Stimulated activated memory B cell treated with anti-CD40 and anti-IgM and Interleukin-4, amounts not matched to agents 10 μg/mL and 1 μg/mL and 100 μg/mL, for 72 hours (primary cell): ENCODE measurements at places on chromosomes 12 and 14.
A peak's percentile ranks its signal among the peaks of the same experiment; 100 is the strongest.

- no peak overlapping the region for H3K27ac ChIP-seq
- H3K36me3 ChIP-seq = peaks cover 69% of the 10 kb centered on the region
- ATAC-seq = no peak
- H3K4me1 ChIP-seq = peaks cover 9% of the 10 kb centered on the region
- H3K27me3 ChIP-seq = no peaks in the 10 kb centered on the region
These were observed 55.7 kb downstream of the ANAPC7 start for GRCh38 chr12:110347767-110348166.

- H3K4me3 ChIP-seq = no peak overlapping the region
- no peak overlapping the region for H3K27ac ChIP-seq
- no peaks in the 10 kb centered on the region for H3K36me3 ChIP-seq
- no peaks in the 10 kb centered on the region for H3K27me3 ChIP-seq
These were observed 112.0 kb upstream of the CLEC14A start for GRCh38 chr14:38367922-38368321.

DNA sequence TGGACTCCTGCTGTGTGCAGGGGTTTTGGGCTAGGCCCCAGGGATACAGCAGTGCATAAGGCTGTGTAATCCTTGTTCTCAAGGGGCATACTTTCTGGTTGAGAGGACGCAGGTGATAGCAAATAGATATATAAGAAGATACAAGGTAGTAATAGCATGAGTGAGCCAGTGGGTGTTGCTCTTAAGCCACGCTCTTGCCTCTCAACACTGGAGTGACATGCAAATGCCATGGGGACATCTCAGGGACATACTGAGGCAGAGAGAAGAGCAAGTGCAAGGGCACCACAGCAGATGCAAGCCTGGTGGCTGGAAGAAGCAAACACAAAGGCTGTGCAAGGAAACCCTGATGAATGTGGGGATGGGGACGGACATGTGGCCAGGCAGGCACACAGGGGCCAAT, 223.3 kb downstream of the CHST11 start:
- peak; percentile 64 for ATAC-seq
- H3K27ac ChIP-seq = peak overlapping the region; percentile 47
- H3K4me1 ChIP-seq = peaks cover 77% of the 10 kb centered on the region
- H3K36me3 ChIP-seq = peaks cover 32% of the 10 kb centered on the region

DNA sequence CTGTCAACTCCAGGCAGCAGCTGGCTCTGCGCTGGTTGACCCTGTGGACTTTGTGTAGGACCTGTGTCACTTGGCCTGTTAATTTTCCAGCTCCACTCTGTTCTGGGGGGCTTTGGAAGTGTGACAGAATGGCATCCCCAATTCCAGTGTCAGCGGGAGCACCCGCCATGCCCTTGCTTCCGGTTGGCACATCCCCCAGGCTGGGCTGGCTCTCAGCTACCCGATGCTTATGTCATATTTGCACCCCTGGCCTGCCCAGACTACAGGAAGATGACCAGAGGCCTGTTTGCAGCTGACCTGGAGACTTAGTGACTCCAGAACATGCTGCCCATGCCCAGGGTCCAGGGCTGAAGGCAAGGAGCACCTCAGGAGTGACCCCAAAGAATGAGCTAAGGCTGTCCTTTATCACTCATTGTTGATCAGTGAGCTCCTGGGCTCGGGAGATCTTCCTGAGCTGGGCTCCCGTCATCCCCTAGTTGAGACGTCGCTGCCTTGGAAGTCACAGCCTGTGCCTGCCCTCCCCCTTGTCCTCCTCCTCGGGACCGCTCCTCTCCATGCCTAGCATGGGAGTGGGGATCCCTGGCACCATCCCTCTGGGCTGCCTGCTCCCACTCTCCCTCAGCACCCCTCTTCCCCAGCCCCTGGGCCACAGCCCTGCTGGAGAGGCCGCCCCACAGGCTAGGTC, 163.4 kb upstream of the RTL1 start:
- H3K27ac ChIP-seq = no peak overlapping the region
- H3K4me1 ChIP-seq = no peaks in the 10 kb centered on the region
- no peak overlapping the region for H3K4me3 ChIP-seq
- ATAC-seq = no peak
- H3K36me3 ChIP-seq = no peaks in the 10 kb centered on the region

- H3K36me3 ChIP-seq = no peaks in the 10 kb centered on the region
- peaks cover 12% of the 10 kb centered on the region for H3K27me3 ChIP-seq
- H3K4me3 ChIP-seq = no peak overlapping the region
- H3K4me1 ChIP-seq = no peaks in the 10 kb centered on the region
These were observed 44.1 kb downstream of the PRIMA1 start for GRCh38 chr14:93744176-93744575.

DNA sequence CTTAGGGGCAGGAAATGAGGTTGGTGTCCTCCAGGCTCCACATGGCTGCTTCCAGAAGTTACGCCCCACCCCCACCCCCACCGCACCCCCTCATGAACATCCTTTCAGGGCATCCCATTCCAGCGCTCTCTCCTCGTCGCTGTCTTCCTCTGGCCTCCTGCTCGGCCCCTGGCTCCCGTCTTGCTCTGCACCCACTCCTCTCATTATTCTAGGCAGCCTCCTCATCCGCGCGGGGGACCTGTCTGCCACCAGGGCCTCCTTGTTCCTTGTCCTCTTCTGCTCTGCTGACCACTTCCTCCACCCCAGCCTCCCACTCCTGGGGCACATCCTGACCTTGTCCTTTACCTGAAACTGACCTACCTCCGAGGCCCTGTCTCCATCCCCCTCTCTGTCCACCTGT, 29.8 kb upstream of the PLEKHG6 start:
- H3K36me3 ChIP-seq = no peaks in the 10 kb centered on the region
- no peak overlapping the region for H3K27ac ChIP-seq
- H3K4me3 ChIP-seq = peak overlapping the region; percentile 10
- H3K4me1 ChIP-seq = peaks cover 12% of the 10 kb centered on the region
- no peak for ATAC-seq

DNA sequence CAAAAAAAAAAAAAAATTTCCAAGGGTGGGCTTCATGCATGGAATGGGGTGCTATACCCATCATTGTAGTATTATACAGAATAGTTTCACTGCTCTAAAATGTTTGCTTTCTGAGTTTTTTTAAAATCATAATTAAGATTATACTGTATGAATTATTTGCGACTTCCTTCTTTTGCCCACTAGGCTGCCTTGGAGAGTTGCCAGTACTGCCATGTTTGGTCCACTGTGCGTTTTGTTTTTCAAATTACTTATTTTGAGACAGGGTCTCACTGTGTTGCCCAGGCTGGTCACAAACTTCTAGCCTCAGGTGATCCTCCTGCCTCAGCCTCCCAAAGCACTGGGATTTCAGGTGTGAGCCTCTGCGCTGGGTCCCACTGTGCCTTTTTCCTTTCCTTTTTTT, 19.9 kb downstream of the PLBD2 start:
- no peaks in the 10 kb centered on the region for H3K4me1 ChIP-seq
- H3K36me3 ChIP-seq = peaks cover 51% of the 10 kb centered on the region
- no peak for ATAC-seq
- no peak overlapping the region for H3K4me3 ChIP-seq

GRCh38 chr12:117968826-117969659, at the start of gene KSR2:
Gene KSR2, minus strand, starts transcription at chr12:117968990. Its CDS starts 735 bp downstream, at chr12:117968255.
- H3K27ac ChIP-seq = peak within 1 kb of the TSS; percentile 42
- peaks cover 61% of the 10 kb centered on the region for H3K27me3 ChIP-seq
- peak; percentile 72 for ATAC-seq
- H3K4me3 ChIP-seq = peak within 1 kb of the TSS; percentile 74
- H3K36me3 ChIP-seq = no peaks in the 10 kb centered on the region

- H3K4me1 ChIP-seq = no peaks in the 10 kb centered on the region
- no peak overlapping the region for H3K4me3 ChIP-seq
- no peak overlapping the region for H3K27ac ChIP-seq
- no peaks in the 10 kb centered on the region for H3K27me3 ChIP-seq
- H3K36me3 ChIP-seq = peaks cover 4% of the 10 kb centered on the region
- ATAC-seq = no peak
These were observed 53.4 kb downstream of the PLBD1 start for GRCh38 chr12:14514154-14514842.

DNA sequence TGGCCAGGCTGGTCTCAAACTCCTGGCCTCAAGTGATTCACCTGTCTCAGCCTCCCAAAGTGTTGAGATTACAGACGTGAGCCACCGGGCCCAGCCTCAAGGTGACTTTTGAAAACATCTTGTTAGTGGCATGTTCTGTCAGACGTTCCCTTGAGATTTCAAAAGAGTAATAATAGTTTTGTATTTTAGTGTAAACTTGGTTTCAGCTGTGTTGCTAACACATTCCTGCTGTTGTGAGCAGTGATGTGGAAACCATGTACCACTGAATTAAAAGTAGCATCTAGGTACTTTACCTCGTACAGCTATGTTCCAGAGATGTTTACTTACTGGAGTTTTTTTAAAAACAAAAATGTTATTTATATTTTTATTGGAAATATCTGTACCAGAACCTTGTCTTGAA, 111.3 kb downstream of the AEBP2 start:
- ATAC-seq = no peak
- peaks cover 34% of the 10 kb centered on the region for H3K36me3 ChIP-seq
- no peak overlapping the region for H3K4me3 ChIP-seq
- no peak overlapping the region for H3K27ac ChIP-seq
- H3K27me3 ChIP-seq = no peaks in the 10 kb centered on the region
- H3K4me1 ChIP-seq = no peaks in the 10 kb centered on the region

GRCh38 chr12:123445388-123446332, 9.2 kb upstream of the RILPL2 start:
- H3K36me3 ChIP-seq = no peaks in the 10 kb centered on the region
- peak overlapping the region; percentile 94 for H3K27ac ChIP-seq
- peak overlapping the region; percentile 65 for H3K4me3 ChIP-seq
- peaks cover 51% of the 10 kb centered on the region for H3K4me1 ChIP-seq
- H3K27me3 ChIP-seq = no peaks in the 10 kb centered on the region
- ATAC-seq = peak; percentile 75

GRCh38 chr12:120799243-120800045, 73.8 kb downstream of the ACADS start:
- H3K4me3 ChIP-seq = no peak overlapping the region
- no peaks in the 10 kb centered on the region for H3K27me3 ChIP-seq
- H3K36me3 ChIP-seq = peaks cover 42% of the 10 kb centered on the region
- H3K4me1 ChIP-seq = peaks cover 51% of the 10 kb centered on the region
- no peak for ATAC-seq

DNA sequence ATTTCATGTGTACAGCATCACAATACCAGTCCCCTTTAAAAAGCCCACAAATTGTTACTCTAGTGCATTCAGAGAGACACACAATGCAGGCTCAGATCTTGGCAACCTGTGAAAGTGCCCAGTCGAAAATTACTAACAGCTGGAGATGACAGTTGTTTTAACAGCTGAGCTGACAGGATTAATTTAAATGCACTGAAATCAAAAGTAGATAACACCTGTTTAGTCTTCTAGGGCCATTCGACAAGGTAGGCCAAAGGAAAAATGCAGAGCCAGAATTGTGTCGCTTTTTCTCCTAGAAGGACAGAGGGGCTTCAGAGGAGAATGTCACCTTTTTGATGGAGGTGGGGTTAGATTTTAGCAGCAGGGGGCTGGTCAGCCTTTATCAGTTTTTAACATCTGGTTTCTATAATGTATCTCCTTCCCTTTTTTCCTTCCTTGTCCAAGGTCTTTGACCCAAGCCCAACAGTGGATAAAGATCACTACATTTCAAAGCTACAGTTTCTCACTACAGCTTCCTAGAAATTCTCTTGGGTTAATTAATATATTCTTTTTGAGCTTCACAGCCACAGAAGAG, 139.1 kb downstream of the SOX5 start:
- no peak overlapping the region for H3K27ac ChIP-seq
- no peaks in the 10 kb centered on the region for H3K36me3 ChIP-seq
- no peak for ATAC-seq
- H3K4me3 ChIP-seq = no peak overlapping the region
- no peaks in the 10 kb centered on the region for H3K27me3 ChIP-seq
- H3K4me1 ChIP-seq = no peaks in the 10 kb centered on the region

DNA sequence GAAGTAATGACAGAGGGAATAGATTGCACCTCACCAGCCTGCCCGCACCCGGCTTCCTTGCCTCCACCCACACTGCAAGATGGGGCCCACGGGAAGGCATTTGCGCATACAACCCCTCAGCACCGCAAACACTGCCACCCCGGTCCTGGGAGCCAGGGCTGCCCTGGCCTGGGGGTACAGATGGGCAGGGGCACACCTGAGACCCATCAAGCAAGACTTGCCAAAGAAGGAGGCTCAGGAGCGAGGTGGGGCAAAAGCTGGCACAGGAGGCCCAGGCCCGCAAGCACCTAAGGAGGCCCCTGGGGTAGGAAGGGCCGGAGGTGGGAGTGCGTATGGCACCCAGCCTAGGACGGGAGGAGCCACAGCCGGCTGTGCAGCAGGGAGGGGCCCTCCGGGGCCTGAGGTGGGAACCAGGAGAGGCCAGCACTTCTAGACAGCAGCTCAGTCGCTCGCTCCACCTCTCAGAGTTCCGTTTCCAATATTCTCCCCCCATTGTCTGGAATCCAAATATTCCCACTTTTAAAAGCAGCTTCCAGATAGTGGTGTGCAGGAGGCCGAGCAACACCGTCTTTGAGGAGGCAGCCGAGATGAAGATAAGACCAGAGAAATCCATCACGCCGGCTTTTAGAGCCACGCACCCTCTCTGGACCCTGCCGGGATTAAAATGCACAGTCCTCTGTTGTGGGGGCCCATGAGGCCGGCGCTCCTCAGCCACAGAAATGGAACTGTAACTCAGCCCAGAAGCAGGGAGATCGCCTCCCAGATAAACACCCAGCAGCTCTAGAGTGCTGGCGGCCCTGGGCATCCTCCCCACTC, 12.2 kb upstream of the C14orf180 start:
- ATAC-seq = no peak
- H3K4me1 ChIP-seq = peaks cover 12% of the 10 kb centered on the region
- H3K27ac ChIP-seq = no peak overlapping the region
- no peaks in the 10 kb centered on the region for H3K36me3 ChIP-seq
- no peak overlapping the region for H3K4me3 ChIP-seq
- peaks cover 68% of the 10 kb centered on the region for H3K27me3 ChIP-seq

DNA sequence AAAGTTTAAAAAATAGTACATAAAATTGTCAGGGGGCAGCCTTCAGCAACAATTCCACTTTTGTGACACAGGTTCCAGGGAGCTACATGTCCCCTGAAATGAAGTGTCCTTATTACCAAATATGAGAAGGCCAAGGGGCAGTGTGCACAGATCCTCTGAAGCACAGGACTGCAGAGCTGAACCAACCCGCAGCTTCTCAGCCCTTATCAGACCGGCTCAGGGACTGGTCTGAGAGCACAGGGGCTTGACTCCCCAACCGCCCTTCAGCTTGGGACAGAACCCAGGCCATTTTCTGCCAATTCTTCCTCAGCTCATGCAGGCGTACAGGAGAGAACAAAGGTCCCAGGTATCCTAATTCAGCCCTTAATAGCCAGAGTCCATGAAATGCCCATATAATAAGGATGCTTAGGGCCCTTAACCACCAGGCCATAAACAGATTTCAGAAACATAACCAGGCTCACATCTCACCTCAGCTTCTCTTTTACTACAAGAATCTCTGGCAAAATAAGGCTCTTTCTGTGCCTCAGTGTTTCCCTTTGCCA, 221.3 kb downstream of the ANO2 start:
- no peak overlapping the region for H3K4me3 ChIP-seq
- H3K27ac ChIP-seq = no peak overlapping the region
- no peaks in the 10 kb centered on the region for H3K36me3 ChIP-seq
- no peaks in the 10 kb centered on the region for H3K4me1 ChIP-seq
- ATAC-seq = no peak
- peaks cover 30% of the 10 kb centered on the region for H3K27me3 ChIP-seq
